HT1080 (cell line): ENCODE measurements at places on chromosomes 11 and 22. TPM values are rescaled to one million over a fixed set of nuclear protein-coding genes. Genes with fewer than 3 reads are reported as not detected.

GRCh38 chr11:126409620-126409985 lies 54.1 kb downstream of the ST3GAL4 start:
- DNase-seq, result no peak

The NLRP10 gene
- 0.16 and 0.17 TPM in 2 replicates for total RNA-seq

DNA sequence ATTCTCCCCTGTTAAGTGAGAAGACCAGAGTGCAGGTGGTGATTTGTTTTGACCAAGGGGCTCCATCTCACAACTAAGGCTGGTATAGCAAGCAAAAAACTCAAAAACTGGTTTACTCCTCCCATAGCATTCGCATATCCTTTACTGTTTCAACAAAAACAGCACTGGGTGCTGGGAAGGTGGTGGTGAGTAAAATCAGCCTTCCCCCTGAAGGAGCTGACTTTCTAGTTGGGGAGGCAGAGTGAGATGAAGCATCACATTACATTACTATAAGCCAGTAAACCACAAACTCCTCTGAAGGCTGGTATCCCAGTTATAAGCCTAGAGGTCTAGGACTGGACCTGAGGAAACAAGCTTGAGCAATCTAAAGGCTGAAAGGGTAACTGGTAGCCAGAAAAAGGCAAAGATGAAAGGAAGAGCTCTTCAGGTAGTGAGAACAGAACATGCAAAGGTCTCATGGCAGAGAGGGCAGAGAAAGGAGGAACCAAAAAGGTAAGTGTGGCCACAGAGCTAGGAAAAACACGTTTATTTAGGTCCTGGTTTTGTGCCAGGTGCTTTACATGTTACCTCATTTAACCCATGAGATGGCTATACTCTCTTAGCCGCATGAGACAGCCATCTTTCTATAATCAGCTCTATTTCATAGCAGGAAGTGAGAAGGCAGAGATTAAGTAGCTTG lies 22.3 kb downstream of the TMEM123 start:
- peak; percentile 49 for DNase-seq

GRCh38 chr22:30421695-30422480 lies 3.7 kb upstream of the MTFP1 start:
- no peak for DNase-seq

DNA sequence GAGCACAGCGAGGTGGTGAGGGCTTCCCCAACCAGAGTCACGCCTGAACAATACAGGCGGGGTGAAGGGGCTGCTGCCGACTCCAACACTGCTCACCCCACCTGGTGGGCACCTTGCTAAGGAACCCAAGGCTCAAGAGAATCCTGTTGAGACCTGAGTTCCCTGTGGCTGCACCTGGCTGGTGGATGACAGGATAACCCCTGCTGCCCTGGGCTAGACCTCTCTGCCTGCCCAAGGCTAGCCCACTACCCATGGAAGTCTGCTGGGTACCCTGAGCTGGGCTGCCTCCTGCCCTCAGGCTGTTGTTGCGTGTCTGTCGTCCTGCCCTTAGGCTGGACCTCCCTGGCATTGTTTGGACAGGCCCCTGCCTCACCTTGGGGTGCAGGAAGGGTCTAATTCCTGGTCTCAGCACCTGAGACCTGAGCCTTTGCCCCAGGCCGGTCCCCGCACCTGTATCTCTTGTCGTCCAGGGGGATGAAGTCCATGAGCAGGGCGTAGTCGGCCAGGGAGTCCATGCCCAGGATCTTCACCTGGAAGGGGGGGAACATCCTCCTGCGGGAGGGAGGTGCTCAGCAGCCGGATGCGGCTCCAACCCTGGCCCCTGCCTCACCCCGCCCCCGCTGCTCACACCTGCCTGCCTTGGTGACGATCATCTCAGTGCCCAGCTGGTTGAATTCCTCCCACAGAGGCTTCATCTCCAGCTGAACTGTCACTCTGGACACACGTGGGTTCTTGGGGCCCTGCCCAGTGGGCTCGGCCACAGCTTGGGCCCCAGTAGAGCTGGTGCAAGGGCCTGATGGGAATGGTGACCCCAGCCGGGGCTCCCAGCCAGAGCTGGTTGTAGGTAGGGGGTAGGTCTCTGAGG lies 4.9 kb upstream of the NUDT8 start:
- no peak for DNase-seq

DNA sequence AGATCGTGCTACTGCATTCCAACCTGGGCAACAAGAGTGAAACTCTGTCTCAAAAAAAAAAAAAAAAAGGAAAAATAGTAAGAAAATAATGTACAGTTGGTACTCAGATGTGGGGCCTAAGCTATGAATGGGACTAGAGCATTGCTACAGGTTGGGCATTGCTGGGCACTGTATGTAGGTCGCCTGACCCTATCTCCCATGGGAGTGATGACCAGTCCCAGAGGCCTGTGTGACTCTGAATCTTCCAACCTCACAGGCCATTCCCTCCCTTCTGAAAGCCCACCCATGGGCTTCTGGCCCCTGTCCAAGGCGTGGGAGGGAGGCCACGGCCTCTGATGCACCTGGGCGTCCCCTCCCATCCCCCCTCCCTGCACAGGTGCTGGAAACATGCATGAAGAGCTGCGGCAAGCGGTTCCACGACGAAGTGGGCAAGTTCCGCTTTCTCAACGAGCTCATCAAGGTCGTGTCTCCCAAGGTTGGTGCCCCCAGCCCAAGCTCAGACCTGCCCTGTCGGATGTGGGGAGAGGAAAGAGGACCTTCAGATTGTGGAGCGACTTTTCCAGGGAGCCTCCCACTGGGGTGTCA lies 9.5 kb downstream of the GGA1 start:
- no peak for DNase-seq

DNA sequence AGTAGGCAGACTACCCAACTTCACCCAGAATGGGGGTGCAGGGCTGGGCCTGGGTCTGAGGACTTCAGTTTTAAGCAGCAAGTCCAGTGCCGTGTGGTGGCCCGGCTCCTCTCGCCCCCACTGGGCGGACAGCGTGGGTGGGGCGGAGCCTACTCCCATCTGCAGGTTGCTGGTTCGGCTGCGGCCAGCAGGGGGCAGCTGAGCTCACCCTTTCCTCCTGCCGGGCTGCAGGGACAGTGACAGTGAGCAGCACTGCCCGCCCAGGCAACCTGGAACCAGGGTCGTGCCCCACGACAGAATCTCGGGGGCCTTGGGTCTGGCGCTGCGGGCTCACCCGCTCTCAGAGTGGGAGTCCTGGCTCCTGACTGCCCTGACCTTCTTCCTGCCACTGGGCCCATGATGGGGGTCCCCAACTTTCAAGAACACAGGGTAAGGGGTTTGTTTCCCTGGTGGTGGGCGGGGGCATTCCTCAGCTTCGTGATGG lies 6.2 kb upstream of the NEAT1 start:
- peak; percentile 83 for DNase-seq

GRCh38 chr11:2931420-2931746 lies 2.2 kb upstream of the PHLDA2 start:
- DNase-seq, result no peak

The NEAT1 gene
- 7.9 and 12.9 TPM in 2 replicates for total RNA-seq

DNA sequence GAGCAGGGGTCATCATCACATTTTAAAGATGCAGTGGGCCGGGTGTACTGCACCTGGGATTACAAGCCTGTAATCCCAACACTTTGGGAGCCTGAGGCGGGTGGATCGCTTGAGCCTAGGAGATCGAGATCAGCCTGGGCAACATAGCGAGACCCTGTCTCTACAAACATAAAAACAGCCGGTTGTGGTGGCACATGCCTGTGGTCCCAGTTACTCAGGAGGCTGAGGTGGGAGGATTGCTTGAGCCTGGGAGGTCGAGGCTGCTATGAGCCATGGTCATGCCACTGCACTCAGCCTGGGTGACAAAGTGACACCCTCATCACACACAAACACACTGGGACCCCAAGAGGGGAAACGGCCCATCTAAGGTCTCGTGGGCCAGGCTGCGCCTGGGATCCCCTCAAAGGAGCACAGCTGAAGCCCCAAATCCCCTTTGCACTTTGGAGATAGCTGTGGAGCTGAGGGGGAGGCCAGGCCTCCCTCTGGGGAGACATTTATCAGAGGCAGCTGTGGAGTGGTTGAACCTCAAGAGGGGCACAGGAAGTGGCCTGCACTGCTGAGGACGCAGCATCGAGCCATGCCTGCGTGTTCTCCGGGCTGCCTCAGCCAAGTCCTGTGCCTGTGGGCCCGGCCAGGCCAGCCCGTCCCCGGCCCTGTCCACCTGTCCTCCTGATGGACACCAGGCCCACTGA lies 27.5 kb downstream of the OSBPL5 start:
- no peak for DNase-seq
